Heart left ventricle (tissue), 16 donors: ENCODE measurements at places on chromosomes 2 and 18. TPM values are rescaled to one million over a fixed set of nuclear protein-coding genes. Genes with fewer than 3 reads are reported as not detected.

- no peak for DNase-seq
Measured at GRCh38 chr18:21167641-21168377, 56.2 kb upstream of the ROCK1 start.

DNA sequence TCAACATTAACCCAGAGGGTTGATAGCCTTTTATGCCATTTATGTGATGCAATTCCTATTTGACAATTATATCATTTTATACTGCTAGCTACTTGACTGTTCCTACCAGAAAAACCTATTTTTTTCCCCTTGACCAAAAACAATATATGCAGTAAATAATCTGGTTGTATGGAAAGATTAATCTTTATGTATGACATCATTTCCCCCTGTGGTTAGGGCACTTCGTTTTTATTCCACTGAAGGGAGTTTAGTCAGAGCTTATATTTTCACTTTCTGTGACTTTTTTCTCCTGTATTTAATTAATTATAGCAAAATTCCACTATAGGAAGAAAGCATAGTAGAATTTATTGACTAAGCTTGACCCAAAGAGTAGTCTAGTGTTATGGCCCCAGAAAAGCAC lies 107.6 kb downstream of the HAUS1 start:
- DNase-seq: no peak

DNA sequence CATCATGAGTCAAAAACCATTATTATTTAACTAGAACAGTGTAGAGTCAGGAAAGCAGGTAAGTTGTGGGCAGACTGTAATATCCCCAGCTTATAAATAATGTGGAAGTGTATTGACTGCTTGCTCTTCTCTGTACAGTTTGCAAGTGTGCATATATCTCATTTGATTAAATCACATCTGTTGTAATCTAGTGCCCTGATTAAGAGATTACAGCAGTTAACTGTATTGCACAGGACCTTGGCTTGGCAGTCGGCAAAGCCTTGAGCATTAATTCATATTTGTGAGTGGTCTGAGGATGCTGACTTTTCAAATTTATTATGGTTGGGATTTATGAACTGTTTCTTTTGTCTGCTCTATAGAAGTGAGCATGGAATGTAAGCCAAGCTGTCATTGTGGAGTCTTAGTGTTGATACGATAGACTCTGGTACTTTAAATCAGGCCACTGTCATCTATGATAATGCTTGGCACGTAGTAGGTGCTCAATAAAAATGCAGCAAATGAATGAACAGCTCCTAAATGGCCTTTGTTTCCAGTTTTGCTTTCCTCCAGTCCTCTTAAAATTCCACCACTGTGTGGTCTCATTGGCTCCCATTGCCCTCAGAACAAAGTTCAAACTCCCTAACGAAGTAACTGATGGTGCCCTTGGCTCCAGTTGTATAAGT lies 48.3 kb downstream of the RAB31 start:
- DNase-seq: no peak

DNA sequence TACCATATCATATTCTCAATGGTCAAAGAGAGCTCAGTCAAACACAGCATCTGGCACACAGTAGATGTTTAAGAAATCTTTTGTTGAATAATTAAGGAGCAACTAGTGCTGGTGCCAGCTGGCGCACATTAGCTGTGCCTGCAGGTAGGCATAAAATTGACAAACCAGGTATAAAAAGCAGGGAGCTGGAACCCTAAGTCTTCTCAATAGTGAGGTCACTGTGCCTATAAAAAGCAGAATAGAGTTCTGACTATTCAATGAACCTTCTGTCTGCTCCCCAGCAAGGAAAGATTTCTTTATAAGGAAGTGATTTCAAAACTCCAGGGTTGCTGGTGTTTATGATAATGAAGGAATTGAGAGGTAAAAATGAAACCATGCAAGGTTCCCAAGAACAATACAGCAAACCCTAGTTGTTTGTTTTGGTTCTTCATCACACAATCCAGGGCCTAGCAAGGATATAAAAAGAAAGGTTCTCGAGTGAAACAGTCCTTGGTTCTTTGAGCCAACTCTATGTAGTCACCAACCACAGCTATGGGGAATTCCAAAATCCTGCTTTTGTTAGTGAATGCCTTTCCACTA lies 76.1 kb downstream of the THADA start:
- DNase-seq: no peak

DNA sequence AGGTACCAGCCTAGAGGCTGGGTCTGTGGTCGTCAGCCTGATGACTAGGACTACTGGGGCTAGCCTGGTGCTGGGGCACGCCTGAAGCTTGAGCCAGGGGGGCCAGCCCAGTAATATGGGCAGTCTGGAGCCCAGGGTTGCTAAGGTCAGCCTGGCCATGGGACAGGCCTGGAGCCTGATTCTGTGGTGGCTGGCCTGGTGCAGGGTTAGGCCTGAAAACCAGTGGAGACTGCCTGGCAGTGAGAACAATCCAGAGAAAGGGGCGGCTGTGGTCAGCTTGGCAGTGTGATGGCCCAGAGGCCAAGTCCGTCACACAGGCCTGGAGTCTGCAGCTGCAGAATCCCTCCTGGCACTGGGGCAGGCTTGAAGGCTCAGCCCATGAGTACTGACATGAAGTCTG lies 445.8 kb downstream of the SATB2 start:
- DNase-seq: no peak

DNA sequence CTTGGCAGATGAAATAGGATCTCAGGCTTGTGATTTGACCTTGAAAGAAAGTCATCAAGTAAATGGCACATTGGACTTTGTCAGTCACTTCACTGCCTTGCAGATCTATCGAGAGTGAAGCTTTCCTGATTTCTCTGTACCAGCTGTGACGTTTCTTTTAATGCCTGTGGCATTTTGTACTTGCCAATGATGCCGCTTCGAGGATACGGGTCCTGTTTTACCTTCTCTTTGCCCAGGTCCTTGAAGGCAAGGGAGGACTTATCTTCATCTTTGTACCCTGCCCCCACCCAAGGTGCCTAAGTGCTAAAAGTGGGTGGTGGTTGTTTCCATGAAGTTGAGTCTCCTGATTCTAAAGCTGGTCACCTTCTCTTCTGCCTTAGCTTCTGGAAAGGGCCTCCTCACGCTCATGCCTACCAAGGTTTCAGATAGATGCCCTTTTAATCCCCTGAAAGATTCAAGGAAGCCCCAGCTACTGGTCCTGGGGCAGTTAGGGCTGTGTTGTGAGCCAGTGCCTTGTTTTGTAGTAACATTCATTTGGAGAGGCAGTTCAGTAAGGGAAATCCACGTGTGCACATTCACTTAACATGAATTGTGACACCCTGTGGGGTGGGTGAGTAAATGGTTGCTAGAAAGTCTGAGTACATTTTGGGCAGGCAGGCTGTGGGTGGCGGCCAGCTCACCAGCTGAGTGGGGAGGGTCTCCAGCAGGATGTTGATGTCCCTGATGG lies 6.1 kb downstream of the LBH start:
- DNase-seq: peak; percentile 25

GRCh38 chr18:75131381-75132000 lies 77.4 kb downstream of the PTGR3 start:
- DNase-seq: no peak

GRCh38 chr2:230358305-230358704 lies 31.3 kb downstream of the SP140L start:
- DNase-seq: no peak

DNA sequence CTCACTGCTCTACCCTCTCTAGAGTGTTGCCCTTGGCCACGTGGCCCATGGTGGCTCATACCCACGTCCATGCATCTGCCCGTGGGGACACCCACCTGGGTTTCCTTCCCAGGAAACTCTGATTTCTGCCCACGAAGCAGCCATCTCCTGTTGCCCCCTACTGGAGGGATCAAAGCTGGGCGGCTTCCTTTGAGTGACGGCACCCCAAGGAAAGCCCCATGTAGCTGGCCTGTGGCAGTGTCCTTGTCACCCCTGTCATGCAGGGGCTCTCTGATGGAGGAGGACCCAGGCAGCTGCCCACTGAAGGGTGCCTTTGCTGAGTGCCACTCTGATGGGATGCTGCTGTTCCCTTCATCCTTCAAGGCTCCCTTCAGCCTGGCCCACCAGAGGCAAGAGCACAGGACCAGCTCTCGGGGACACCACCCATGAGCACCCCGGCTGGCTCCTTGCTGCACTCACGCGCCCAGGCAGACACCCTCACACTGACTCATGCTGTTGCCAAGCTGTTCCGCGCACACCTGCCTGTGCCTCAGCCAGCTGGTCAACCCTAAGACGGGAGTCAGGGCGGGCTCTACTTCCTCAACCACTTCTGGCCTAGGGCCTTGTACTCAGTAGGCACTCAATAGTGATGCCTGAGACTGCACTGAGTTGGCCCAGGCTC lies 101.1 kb downstream of the CTIF start:
- DNase-seq: no peak

- no peak for DNase-seq
Measured at GRCh38 chr18:3468833-3469232, 18.9 kb downstream of the TGIF1 start.

DNA sequence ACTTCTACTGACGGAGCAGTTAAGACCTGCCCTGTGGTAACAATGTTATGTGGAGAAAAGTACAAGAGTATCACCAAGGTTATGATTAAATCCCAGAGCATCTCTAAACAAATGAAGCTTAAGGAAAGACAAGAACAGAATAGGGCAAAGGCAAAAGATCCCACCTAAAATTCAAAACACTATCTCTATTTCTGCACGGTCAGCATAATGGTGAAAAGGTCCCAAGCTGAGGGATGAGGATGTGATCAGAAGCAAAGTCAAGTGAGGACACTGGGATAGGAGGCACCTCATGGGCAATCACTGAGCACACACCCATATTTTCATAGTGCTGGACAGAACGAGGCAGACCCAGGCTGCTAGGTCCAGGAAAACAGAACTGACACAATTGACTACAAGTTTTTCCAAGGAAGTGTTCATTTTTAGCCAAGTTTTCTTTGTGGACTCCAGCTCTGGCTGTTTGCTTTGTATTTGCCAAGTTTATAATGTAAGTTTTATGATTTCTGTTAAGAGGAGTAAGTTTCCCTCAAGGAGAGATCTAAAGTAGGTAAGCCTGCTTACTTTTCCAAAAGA lies 77.8 kb downstream of the NCKAP5 start:
- DNase-seq: no peak

- no peak for DNase-seq
Measured at GRCh38 chr18:59873641-59874040, 26.2 kb upstream of the PMAIP1 start.

GRCh38 chr2:234655706-234656105 lies 158.8 kb upstream of the ARL4C start:
- DNase-seq: no peak

Gene CELF4
- not detected for total RNA-seq

Gene CFC1
- not detected for total RNA-seq

Gene ASB18
- 29.0 TPM for total RNA-seq

Gene VAMP8
- 10.1 TPM for total RNA-seq

Gene ENOSF1
- total RNA-seq: 27.1 TPM
